Tracheal epithelial cell (primary cell): ENCODE measurements at places on chromosomes 12 and 14. TPM values are rescaled to one million over a fixed set of nuclear protein-coding genes. Genes with fewer than 3 reads are reported as not detected.

Gene KRT2
- total RNA-seq: not detected in 2 replicates

Gene GDF11
- total RNA-seq: 0.43 and 0.72 TPM in 2 replicates

Gene NPAS3
- under 0.01 and 0.24 TPM in 2 replicates for total RNA-seq

Gene SERPINA10
- total RNA-seq: not detected in 2 replicates

Gene LHX5
- 0.21 and 0.24 TPM in 2 replicates for total RNA-seq

Gene FAIM2
- total RNA-seq: not detected in 2 replicates

Gene OR6C68
- total RNA-seq: not detected in 2 replicates

Gene RNASE7
- total RNA-seq: 13.6 and 36.1 TPM in 2 replicates

Gene CAPZA3
- 0.24 TPM in 1 of 2 replicates, not detected in the other for total RNA-seq

Gene C14orf39
- 1.3 and 1.7 TPM in 2 replicates for total RNA-seq

Gene NOVA1
- total RNA-seq: 0.72 TPM in 1 of 2 replicates, not detected in the other

Gene LEMD3
- 24.6 and 29.8 TPM in 2 replicates for total RNA-seq

Gene MYO1H
- not detected in 2 replicates for total RNA-seq

Gene KLRK1
- not detected in 2 replicates for total RNA-seq

Gene PTPRR
- 0.96 TPM in 1 of 2 replicates, not detected in the other for total RNA-seq

Gene RNASE3
- not detected in 2 replicates for total RNA-seq

Gene EXOC3L4
- 0.48 TPM in 1 of 2 replicates, not detected in the other for total RNA-seq

Gene CPNE6
- not detected in 2 replicates for total RNA-seq

Gene TBPL2
- not detected in 2 replicates for total RNA-seq

Gene OR4E2
- not detected in 2 replicates for total RNA-seq

Gene BCL2L2
- 16.8 and 21.2 TPM in 2 replicates for total RNA-seq

Gene CLEC1B
- not detected in 2 replicates for total RNA-seq

Gene UNC79
- under 0.01 TPM in 1 of 2 replicates, not detected in the other for total RNA-seq

Gene MYL6
- total RNA-seq: 400 and 1,602 TPM in 2 replicates

Gene DHH
- under 0.01 TPM in 1 of 2 replicates, not detected in the other for total RNA-seq

Gene RPGRIP1
- not detected in 2 replicates for total RNA-seq
